ENCODE measurements at places on chromosomes 1 and 21.

GRCh38 chr1:209198961-209199750, 384.4 kb upstream of the CAMK1G start:
- DNase-seq, result no peak

DNA sequence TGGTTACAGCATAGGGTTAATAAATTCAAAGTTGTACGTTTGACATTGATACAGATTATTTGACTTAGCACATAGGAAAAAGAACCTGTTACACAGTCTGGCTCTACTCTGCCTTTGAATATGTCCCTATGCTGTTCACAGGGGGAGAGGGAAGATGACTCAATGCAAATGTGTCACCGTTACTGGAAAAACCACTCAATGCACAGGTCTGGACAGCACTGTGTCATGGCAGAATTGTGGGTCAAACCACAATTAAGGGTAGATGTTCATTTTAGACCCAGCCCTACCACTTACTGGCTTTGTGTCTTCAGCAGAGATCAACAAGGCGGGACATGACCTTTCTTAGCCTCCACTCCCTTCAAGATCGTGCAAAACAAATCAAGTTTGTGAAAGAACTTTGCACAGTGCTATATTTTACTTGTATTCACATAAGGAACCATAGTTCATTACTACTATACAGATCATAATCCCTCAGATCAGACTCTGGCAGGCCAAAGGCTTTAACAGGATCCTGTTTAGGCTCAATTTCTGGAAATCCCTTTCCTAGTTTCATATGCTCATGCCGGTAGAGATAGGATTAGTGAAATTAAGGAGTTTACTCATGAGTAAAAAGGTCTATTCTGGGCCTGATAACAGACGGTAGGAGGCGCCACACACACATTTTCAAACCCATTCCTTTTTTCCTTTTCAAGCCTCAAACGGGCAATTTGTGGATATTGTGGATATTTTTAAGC, 22.1 kb downstream of the EIF2D start:
- no peak for DNase-seq

- DNase-seq, result no peak
These were observed 4.3 kb upstream of the OR2C3 start for GRCh38 chr1:247540581-247540980.

- DNase-seq, result no peak
These were observed 578 bp upstream of the TRIM62 start for GRCh38 chr1:33182401-33182841.

DNA sequence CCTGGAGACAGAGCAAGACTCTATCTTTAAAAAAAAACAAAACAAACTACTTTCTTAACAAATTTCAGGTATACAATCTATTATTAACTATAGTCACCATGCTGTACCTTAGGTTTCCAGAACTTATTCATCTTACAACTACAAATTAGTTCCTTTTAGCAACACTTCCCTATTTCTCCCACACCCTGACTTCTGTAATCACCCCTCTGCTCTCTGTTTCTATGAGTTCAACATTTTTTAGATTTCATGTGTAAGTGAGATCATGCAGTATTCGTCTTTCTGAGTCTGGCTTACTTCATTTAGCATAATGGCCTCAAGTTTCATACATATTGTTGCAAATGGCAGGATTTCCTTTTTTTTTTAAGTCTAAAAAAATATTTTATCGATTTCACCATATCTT, 77.9 kb upstream of the LPGAT1 start:
- no peak for DNase-seq

DNA sequence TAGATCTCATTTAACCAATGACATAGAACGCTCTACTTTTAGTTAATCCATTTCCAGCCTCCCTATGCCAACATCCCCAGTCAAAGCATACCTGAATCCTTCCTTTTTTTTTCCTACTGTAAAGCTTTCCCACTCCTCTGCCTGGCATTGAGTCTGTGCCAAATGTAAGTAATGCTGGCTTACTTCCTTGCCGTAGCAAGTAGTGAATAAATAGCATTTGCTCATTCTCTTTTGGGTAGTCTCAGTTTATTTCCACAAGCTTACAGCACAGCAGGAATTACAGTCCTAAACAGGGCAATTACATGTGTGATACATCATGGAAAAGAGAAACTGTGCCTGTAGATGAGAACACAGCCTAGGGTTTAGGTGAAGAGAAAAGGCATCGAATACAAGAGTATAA, 352.6 kb upstream of the NEGR1 start:
- DNase-seq, result peak; percentile 18

GRCh38 chr1:160883581-160884513, 1.1 kb downstream of the ITLN1 start:
- no peak for DNase-seq

- DNase-seq, result no peak
These were observed 145.3 kb downstream of the S1PR1 start for GRCh38 chr1:101382135-101382534.

DNA sequence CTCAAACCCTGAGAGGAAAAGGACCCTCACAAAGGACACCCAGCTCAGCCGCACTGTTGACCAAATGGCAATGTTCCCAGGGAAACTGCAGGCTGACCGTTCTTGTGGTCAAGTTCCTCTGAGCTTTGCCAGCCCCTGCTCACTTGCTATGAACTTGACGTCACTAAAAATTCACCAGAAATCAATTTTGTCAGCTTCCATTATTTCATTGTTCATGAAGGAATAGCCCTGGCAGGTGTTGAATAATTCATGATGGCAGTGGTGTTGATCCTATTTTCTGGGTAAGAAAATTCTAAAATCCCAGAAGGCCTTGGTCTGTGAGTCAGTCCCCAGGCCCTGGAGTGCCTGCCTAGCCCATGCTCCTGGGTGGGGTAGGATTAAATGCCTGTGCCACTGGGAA, 318.9 kb downstream of the ZNF326 start:
- no peak for DNase-seq

DNA sequence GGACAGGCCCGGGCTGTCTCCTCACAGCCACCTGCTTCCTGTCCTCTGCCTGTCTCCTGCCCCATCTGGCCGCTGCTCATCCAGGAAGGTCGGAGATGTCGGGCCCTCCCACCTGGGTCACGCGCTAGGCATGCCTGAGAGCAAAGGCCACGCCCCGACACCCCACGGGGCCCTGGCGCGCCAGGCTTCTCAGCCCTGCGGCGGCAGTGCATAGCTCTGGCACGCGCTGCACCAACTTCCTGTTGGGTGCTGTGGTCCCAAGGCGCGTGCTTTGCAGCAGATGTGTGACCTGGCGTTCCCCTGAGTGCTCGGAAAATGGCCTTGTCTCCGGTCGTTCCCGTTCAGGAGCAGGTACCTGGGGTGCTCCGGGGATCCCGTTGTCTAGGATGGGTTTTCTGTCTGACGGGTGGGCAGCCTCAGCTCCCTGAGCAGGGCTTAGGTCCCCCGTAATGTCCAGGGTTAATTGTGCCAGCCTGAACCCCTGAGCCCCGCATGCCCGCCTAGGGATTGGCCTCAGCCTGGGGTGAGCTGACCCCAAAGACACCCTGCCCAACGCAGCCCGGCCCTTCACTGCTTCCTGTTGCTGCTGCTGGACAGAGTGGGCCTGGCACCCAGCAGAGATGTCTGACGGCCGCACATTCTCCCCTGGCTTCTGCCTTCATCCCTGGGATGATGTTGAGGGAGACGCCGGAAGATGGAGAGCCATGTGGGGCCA, 19.4 kb upstream of the KCNAB2 start:
- DNase-seq, result peak; percentile 49

- no peak for DNase-seq
These were observed 145.2 kb upstream of the ERG start for GRCh38 chr21:38643404-38644023.

- DNase-seq, result no peak
These were observed 5.5 kb downstream of the RCAN1 start for GRCh38 chr21:34609244-34609932.

- DNase-seq, result no peak
These were observed at the start of gene NUP210L for GRCh38 chr1:154154534-154155191. NUP210L (minus strand) TSS chr1:154155073.

DNA sequence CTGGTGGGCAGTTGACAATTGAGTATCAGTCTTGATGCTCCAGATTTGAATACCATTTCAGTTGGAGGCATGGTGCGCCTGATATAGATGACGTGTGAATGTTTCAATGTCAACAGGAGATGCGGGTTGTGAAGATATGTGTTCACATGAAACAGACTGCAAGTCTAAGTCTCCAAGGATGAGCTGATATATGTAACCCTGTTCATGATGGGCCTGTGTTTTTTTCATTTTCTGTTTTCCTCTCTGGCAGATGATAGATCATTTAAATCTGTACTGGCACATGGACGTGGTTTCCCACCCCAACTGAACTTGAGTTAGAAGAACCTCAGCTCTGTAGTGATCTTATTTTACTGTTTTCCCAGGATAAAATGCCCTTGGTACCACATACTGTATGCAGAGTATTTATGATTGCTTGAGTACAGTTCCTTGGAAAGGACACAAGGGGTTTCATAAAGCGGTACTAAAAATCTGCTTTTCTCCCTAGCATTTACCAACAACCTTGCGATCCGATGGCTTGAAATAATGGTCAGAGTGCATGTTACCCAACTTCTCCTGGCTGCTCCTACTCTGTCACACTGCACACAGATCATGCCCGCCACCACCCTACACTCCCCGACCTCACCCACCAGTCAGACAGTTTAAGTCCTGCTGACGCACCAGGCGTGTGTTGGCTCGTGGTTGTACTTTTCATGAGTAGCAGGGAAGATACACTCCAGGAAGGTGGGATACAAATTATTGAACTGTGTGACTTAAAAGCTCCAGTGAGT, 131.1 kb downstream of the NFIA start:
- DNase-seq, result no peak

DNA sequence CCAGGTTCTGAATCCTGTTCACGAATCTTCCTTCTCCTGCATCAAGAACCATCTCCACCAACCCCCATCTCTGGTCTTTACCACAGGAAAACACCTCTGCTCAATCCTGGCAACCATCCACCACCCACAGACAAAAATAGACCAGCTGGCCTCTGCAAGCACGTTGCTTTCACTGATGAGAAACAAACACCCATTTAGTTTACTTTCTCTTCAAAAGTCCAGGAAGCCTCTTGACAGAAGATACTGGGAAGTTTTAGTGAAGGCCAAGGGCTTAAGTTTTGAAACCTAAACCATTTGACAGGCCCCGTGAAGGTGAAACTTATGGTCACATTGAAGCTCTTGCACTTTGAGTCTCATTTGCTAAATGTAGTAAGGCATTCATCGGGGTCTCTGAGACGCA, 122.6 kb upstream of the PPP2R5A start:
- DNase-seq, result no peak

- no peak for DNase-seq
These were observed 6.9 kb upstream of the A3GALT2 start for GRCh38 chr1:33327587-33328325.

- DNase-seq, result no peak
These were observed 114.8 kb downstream of the MAB21L3 start for GRCh38 chr1:116226017-116226416.

DNA sequence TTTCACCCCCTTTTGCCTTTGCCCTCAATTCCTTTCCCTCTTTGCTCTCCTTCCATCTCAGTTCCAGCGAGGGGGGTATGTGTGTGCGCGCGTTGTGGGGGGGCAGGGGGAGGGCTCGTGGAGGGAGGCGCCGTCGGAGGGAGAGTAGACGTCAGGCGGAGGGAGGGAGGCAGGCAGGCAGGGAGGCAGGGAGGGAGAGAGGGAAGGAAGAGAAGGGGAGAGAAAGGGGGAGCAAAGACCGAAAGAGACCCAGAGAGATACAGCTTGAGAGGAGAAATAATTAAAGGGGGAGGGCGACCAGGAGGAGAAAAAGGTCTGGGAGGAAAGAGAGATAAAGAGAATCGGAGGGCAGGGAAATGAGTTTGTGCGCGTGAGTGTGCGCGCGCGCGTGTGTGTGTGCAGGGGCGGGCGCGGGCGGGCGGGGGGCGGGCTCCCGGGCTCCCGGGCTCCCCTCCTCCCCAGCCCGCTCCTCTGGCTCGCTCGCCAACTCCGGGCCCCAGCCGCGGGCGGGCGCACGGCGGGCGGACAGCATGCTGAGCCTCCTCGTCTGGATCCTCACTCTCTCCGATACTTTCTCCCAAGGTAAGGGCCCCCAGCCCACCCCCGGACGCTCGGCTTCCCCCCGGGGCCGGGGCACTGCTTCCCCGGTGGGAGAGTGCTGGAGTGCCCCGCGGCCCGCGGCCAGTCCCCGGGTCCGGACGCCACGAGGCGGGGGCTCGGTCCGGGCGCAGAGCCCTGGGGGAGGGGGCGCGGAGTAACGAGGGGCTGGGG, at the start of gene KIRREL1:
KIRREL1 (plus strand) TSS at position 499 of the 771 bp plus-strand sequence; CDS start at position 531, 32 bp downstream.
- DNase-seq, result no peak

DNA sequence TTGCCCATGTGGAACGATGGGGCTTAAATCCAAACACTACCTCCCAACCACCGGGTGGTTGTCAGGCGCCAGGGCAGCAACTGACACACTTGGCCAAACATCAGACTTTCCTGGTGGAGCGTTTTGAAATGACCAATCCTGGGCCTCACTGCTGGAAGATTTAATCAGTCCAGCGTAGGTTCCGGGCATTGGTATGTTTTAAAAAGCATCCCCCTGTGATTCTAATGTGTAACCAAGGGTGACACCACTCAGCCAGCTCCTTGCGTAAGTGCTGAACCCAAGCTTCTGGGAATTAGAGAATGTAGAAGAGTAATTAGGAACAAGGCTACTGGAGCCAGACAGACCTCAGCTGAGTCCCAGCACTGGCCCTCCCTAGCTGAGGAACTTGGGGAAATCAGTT, 44.8 kb upstream of the KAZN start:
- no peak for DNase-seq

DNA sequence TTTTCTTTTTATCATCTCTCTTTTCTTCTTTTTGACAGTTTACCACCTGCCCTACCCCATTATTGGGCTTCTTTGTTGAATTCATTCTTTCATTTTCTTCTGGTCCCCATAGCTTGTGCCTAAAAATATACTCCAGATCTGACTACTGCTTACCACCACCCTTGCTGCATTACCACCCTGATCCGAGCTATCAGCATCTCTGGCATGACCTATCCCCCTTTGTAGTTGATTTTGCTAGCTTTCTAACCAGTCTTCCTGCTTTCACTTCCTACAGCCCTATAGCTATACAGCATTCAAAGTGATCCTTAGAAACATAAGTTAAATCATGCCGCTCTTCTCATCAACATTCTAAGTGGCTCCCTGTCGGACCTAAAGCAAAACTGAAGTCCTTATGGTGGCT, 59.4 kb upstream of the MPC2 start:
- DNase-seq, result no peak

Measured in NCI-H2081 treated with DMSO at 0.1 percent for 48 hours (cell line).